ENCODE measurements at places on chromosomes 1 and 21.
A peak's percentile ranks its signal among the peaks of the same experiment; 100 is the strongest.

DNA sequence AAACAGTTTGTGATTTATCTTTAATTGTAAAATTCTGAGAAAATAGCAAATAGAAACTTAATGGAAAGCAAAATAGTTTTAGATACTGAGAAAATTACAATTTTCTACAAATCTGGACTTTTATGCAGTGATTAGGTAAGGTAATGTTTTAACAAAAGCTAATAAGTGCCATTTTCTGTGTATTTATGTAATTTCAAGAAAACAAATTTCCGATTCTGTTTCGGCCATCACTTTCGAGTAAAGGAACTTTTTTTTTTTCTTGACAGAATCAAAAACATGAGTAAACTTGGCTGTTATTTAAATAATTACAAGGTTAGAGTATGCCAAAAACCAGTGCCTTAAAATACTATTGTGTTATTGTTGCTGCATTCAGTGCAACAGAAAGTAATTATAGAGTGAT, 280.4 kb upstream of the C1orf105 start:
- DNase-seq: no peak

- no peak for DNase-seq
These were observed 395.1 kb upstream of the VAMP3 start for GRCh38 chr1:7375781-7376660.

DNA sequence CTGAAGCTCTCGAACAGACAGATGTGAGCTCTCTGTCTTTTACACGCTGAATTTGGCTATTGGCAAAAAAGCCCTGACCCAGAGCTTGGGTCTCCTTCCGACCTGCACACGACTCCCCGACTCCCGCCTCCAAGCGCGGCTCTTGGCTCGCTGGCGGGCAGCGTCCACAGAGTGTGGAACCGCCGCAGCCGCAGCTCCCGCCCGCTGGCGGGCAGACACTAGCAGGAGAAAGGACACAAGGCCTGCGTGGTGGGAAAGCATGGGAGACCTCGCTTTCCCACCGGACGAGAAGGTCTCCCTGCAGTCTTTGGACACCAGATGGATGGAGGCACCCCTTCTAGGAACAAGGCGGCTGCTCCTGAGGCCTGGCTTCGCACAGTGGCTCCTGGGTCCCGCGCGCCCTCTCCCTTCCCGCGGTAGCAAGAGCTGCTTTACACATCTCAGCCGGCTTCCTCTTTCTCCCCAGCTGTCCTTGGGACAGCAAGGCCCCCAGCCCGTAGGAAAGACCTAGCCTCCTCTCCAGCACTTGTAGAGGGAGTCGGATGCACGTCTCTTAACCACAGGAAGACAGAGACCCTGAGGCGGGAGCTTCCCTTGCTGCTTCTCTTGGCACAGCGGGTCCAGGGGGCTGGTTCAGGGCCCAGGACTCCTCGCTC, 92.1 kb downstream of the PRKAB2 start:
- DNase-seq: no peak

GRCh38 chr1:192702212-192702902, 66.4 kb downstream of the RGS13 start:
- peak; percentile 43 for DNase-seq

GRCh38 chr1:25583519-25584370, 32.8 kb upstream of the MAN1C1 start:
- no peak for DNase-seq
